Esophagus muscularis mucosa (tissue), 4 donors: ENCODE measurements at places on chromosomes 11 and 22. TPM values are rescaled to one million over a fixed set of nuclear protein-coding genes. Genes with fewer than 3 reads are reported as not detected.

- peaks cover 37% of the 10 kb centered on the region for H3K4me1 ChIP-seq
- DNase-seq = no peak
- no peaks in the 10 kb centered on the region for H3K36me3 ChIP-seq
- no peak overlapping the region for H3K4me3 ChIP-seq
- no peaks in the 10 kb centered on the region for H3K27me3 ChIP-seq
These were observed 3.3 kb downstream of the LMO1 start for GRCh38 chr11:8260202-8260966.

Gene TSPAN18
- 70.1 TPM for total RNA-seq

Gene TREH
- not detected for total RNA-seq

DNA sequence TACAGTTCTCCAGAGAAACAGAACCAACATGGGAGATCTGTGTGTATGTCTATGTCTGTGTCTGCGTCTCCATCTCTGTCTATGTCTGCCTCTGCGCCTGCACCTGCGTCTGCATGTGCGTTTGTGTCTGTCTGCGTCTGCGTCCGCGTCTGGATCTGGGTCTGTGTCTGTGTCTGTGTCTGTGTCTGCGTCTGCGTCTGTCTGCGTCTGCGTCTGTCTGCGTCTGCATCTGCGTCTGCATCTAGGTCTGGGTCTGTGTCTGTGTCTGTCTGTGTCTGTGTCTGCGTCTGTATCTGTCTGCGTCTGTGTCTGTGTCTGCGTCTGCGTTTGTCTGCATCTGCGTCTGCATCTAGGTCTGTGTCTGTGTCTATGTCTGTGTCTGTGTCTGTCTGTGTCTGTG, 88.4 kb upstream of the SLC22A12 start:
- no peaks in the 10 kb centered on the region for H3K4me1 ChIP-seq
- no peaks in the 10 kb centered on the region for H3K27me3 ChIP-seq
- no peak for DNase-seq
- no peaks in the 10 kb centered on the region for H3K36me3 ChIP-seq
- no peak overlapping the region for H3K4me3 ChIP-seq

DNA sequence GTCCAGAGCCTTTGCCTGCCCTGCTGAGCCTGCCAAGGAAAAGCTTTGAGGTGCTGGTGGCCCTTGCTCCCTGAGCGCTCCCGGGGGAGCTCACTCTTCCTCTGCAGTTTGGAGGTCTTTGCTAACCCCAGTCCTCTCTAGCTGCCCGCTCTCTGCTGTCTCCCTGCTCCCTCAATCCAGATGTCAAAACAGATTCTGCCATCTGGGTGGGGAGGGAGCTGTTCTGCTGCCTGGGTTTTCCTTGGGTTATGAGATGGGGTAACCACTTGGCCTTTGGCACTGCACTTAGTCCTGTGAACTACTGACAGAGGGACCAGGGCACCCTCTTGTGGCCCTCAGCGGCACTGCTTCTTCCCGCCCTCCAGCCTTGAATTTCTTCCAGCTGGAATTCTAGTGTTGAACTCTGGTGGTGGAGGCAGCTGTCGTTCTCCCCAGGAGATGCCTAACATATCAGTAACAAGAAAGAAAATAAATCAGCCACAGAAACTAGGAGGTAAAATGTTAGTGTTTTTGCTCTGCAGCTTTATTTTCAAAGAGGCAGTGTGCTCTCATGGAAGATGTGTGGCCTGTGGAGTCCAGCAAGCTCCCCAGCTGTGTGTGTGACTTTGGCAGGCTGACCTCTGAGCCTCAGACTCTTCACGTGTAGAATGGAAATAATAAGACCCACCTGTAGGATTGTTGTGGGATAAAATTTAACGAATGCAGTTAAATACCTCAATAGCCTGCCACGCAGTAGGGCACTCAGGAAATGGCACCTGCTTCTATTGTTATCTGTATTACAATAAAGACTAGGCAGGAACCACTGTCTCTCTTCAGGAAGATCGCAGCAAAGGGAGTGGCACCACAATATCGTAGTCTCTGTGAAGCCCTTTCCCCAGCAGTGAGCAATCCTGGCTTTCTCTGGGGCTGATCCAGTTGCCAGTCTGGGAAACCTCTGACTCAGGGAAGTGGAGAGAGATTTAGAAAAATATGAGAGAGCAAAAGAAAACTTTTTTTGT, 23.4 kb downstream of the ARFGAP2 start:
- peaks cover 27% of the 10 kb centered on the region for H3K4me1 ChIP-seq
- no peak overlapping the region for H3K4me3 ChIP-seq
- H3K27me3 ChIP-seq = no peaks in the 10 kb centered on the region
- peak; percentile 95 for DNase-seq

Gene AQP11
- total RNA-seq = 0.17 TPM
